Large intestine (tissue), 12 donors: ENCODE measurements at places on chromosomes 7 and 10.
A peak's percentile ranks its signal among the peaks of the same experiment; 100 is the strongest.

GRCh38 chr10:101397140-101397539 is 43.2 kb downstream of the BTRC start:
- H3K27me3 ChIP-seq, result no peaks in the 10 kb centered on the region
- no peaks in the 10 kb centered on the region for H3K36me3 ChIP-seq
- no peak overlapping the region for H3K27ac ChIP-seq

- no peaks in the 10 kb centered on the region for H3K27me3 ChIP-seq
- no peaks in the 10 kb centered on the region for H3K36me3 ChIP-seq
- no peak overlapping the region for H3K27ac ChIP-seq
Measured at GRCh38 chr10:77163670-77164348, 473.8 kb downstream of the KCNMA1 start.

DNA sequence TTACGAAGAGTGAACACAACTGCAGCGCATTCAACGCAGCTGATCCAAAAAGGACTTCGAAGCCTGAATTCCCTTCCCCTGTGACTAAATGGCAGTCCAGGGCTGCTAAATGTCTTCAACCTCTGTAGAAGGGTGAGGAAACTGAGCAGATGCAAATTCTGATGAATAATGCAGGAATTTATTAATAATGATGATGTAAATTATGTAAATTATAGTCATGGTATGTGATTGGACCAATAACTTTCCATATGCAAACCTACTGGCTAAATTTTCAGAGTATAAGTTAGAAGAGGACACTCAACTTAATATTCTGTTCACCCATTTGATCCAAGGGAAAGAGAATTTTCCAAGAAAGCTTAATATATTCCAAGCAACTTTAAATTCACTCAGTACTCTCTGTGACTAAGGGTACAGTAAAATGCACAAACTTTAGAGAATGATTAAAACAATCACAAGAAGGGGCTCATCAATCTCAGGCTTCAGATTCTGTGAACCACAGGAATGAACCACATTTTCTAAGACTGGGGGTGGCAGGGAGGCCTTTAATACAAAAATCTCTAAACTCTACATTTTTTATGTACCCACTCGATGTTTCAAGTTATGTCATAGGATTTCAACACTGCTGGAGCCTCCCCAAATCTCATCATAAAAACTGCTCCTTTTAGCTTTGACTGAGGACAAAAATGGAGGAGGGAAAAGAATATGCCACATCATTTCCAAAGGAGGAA is 3.5 kb downstream of the FGFR2 start:
- H3K4me1 ChIP-seq, result peaks cover 12% of the 10 kb centered on the region
- peaks cover 15% of the 10 kb centered on the region for H3K27me3 ChIP-seq
- peaks cover 17% of the 10 kb centered on the region for H3K36me3 ChIP-seq
- no peak overlapping the region for H3K4me3 ChIP-seq
- H3K27ac ChIP-seq, result no peak overlapping the region

DNA sequence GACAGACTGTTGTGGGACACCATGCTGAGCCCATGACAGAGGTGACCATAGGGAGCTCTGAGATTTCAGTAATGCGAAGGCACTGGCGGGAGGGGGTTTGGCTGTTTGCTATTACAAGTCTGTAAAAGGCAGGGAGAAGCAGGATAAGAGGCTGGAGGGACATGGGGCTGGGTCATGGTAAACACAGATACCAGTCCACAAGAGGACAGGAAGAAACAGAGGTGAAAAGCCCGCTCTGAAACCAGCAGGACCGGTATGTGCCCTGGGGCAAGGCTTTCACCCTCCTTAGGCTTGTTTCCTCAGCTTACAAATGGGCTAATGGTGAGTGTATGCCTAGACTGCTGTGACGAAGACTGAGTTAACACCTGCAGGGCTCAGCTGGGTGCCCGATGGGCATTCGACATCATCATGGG is 34.1 kb downstream of the ANXA11 start:
- H3K27ac ChIP-seq, result no peak overlapping the region
- DNase-seq, result no peak
- no peaks in the 10 kb centered on the region for H3K27me3 ChIP-seq
- H3K4me3 ChIP-seq, result no peak overlapping the region
- peaks cover 78% of the 10 kb centered on the region for H3K36me3 ChIP-seq

DNA sequence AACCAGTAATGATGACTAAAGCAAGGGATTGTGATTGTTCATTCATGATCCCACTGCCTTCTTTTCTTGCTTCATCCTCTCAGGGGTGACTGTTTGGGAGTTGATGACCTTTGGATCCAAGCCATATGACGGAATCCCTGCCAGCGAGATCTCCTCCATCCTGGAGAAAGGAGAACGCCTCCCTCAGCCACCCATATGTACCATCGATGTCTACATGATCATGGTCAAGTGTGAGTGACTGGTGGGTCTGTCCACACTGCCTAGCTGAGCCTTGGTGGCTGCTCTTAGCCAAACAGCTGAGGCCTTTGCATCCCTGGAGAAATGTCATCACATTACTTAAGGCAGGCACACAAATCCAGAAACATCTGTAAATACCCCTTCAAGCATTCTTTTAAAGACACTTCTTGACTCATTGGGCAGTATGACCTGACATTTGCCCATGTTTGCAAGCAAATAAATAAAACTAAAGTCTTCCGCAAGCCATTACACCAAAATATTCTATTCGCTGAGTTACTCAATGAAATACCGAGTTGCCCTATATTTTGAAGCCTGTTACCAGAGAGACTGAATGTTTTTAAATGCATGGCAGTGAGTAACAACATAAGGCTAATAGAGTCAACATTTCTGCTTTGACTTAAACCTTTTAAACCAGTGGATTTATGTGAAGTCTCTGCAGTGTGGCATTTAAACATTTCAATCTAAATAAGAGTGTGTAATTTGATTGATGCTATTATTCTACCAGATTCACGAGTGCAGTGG is 166.3 kb upstream of the LANCL2 start:
- H3K4me1 ChIP-seq, result no peaks in the 10 kb centered on the region
- H3K27ac ChIP-seq, result no peak overlapping the region
- DNase-seq, result no peak
- no peak overlapping the region for H3K4me3 ChIP-seq
- no peaks in the 10 kb centered on the region for H3K27me3 ChIP-seq

DNA sequence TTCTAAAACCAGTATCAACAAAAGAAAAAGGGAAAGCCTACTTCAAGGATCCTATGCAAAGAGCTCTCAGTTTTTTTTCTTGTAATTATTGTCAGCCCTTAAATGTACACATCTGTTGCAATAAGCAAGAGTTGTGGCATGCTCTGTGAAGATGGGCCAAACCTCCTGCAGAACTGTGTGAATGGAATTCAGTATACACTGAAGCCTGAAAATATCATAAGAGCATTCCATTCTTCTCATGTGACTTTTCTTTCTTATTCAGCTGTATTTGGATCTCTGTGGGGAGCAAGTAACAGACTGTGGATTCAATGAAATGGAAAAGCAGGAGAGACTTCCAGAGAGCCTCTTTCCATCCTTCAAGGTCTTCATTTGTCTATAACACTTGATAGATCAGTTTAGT is 130.7 kb downstream of the SAMD9 start:
- no peaks in the 10 kb centered on the region for H3K36me3 ChIP-seq
- H3K27ac ChIP-seq, result no peak overlapping the region
- no peaks in the 10 kb centered on the region for H3K4me1 ChIP-seq
- DNase-seq, result no peak

DNA sequence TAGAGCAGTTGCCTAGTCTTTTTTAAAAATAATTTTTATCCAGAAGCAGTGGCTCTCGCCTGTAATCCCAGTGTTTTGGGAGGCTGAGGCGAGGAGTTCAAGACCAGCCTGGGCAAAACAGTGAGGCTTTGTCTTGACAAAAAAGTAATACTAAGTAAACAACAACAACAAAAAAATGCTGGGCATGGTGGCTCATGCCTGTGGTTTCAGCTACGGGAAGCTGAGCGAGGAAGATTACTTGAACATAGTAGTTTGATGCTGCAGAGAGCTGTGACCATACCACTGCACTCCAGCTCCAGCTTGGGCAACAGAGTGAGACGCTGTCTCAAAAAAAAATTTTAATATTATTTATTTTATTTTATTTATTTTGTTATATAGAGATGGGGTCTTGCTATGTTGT is 31.3 kb upstream of the TPST1 start:
- no peak for DNase-seq
- H3K4me1 ChIP-seq, result no peaks in the 10 kb centered on the region
- no peak overlapping the region for H3K27ac ChIP-seq
- H3K4me3 ChIP-seq, result no peak overlapping the region
- H3K36me3 ChIP-seq, result no peaks in the 10 kb centered on the region

- H3K36me3 ChIP-seq, result no peaks in the 10 kb centered on the region
- H3K4me3 ChIP-seq, result no peak overlapping the region
- no peaks in the 10 kb centered on the region for H3K4me1 ChIP-seq
- H3K27me3 ChIP-seq, result no peaks in the 10 kb centered on the region
- no peak for DNase-seq
Measured at GRCh38 chr7:91033574-91033973, 230.7 kb upstream of the FZD1 start.

DNA sequence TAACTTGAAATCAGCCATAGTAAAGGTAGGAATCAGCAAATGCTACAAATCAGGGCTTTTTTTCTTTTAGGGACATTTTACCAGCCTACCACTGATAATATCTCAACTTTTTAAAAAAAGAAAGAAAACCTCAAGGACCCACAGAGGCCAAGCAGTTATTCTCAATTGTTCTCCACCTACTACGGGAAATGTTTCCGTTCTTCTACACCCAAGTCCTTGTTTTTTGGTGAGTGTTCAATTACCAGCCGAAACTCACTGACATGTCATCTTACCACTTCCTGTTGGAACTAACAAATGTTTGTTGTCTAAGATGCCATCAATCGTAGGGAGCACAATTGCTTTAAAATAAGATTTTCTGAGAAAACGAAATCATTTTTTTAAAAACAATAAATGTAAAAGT is 50.2 kb upstream of the CDK1 start:
- no peak for DNase-seq
- H3K27ac ChIP-seq, result no peak overlapping the region
- no peaks in the 10 kb centered on the region for H3K27me3 ChIP-seq
- peaks cover 2% of the 10 kb centered on the region for H3K4me1 ChIP-seq

DNA sequence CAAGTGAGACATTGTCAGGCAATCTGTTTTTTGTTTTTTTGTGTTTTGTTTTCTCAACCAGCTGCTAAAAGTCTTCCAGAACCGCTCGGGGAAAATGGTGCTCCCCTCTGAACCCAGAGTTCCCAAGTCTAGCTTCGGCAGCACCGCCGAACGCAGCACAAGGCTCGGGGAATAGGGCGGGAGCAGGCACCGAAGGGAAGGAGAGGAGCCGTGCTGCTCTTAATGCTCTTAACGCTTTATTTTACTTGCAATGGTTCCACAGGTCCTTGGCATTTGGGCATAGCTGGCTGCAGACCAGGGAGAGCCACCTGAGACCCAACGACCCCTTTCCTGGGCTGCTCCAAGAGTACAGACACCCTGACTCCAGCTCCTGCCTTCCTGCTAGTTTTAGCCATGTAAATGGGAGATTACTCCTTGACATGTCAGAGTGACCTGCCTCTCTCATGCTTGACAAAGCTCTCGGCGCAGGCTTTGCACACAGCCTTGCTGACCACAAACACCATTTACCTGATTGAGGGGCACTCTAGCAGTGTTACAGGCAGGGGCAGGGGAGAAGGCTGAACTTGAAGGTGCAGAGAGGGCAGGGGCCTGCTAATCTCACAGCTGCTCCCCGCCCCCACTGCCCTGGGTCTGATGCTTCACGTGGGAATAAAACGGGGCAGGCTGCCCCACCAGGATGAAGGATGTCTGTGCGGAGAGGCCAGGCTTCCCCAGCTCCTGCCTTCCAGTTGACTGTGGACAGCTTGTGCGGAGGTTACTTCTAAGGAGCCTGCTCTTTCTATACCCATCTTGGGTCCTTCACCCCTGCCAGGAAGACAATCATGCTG is 58.6 kb upstream of the EFCAB10 start:
- no peak overlapping the region for H3K27ac ChIP-seq
- H3K36me3 ChIP-seq, result peaks cover 56% of the 10 kb centered on the region
- DNase-seq, result no peak
- H3K27me3 ChIP-seq, result no peaks in the 10 kb centered on the region
- peaks cover 3% of the 10 kb centered on the region for H3K4me1 ChIP-seq
- no peak overlapping the region for H3K4me3 ChIP-seq

DNA sequence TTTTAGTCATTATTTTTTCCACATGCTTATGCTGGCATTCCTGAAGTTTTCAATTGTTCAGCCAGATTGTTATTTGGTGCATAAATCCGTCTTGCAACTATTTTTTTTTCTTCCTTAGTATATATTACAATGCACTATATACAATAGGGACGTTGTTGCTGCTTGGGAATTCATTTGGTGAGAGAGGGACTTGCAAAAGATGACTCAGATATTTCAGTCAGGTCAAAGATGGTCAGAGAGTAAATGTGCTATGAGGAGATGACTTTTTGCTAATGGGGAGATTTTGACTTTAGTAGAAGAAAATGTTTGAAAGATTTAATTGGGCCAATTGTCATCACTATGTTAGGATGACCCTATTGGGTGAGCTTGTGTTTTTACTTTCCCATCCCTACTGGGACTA is 348.4 kb upstream of the MTPN start:
- H3K36me3 ChIP-seq, result no peaks in the 10 kb centered on the region
- no peak overlapping the region for H3K4me3 ChIP-seq
- no peak overlapping the region for H3K27ac ChIP-seq
- no peak for DNase-seq

DNA sequence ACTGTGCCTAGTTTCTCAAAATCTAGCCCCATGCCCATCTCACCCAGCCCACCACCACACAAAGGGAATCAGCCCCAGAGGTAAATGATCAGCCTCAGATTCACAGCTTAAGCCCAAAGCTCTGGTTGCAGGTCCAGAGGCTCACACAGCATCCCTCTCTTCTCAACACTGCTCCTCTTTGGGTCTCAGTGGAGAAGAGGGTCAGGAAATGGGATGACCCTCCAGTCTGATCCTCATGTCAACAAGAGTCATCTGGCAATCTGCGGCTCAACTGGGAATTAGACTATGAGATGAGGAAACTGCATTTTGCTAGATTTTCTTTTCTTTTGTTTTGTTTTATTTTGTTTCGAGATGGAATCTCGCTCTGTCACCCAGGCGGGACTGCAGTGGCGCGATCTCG is 126.2 kb upstream of the PDLIM1 start:
- H3K27me3 ChIP-seq, result no peaks in the 10 kb centered on the region
- peaks cover 33% of the 10 kb centered on the region for H3K36me3 ChIP-seq
- H3K4me3 ChIP-seq, result no peak overlapping the region
- no peak overlapping the region for H3K27ac ChIP-seq
- DNase-seq, result no peak
- no peaks in the 10 kb centered on the region for H3K4me1 ChIP-seq

GRCh38 chr10:92972066-92972870 is 88.3 kb upstream of the CYP26C1 start:
- DNase-seq, result peak; percentile 67
- peaks cover 7% of the 10 kb centered on the region for H3K4me1 ChIP-seq
- H3K27me3 ChIP-seq, result no peaks in the 10 kb centered on the region
- peak overlapping the region; percentile 13 for H3K27ac ChIP-seq
- H3K36me3 ChIP-seq, result peaks cover 2% of the 10 kb centered on the region

- H3K27ac ChIP-seq, result peak overlapping the region; percentile 13
- H3K27me3 ChIP-seq, result peaks cover 2% of the 10 kb centered on the region
- no peaks in the 10 kb centered on the region for H3K36me3 ChIP-seq
- H3K4me3 ChIP-seq, result peak overlapping the region; percentile 61
- peaks cover 4% of the 10 kb centered on the region for H3K4me1 ChIP-seq
- DNase-seq, result no peak
Measured at GRCh38 chr10:6089334-6090219, 743 bp downstream of the RBM17 start.

GRCh38 chr7:73971322-73971703 is 56.7 kb upstream of the ELN start:
- no peak for DNase-seq
- no peaks in the 10 kb centered on the region for H3K27me3 ChIP-seq
- H3K4me1 ChIP-seq, result no peaks in the 10 kb centered on the region
- H3K36me3 ChIP-seq, result no peaks in the 10 kb centered on the region
- no peak overlapping the region for H3K27ac ChIP-seq
- no peak overlapping the region for H3K4me3 ChIP-seq

GRCh38 chr7:46424934-46425333 is 503.9 kb upstream of the IGFBP3 start:
- H3K4me3 ChIP-seq, result no peak overlapping the region
- no peak for DNase-seq
- H3K27ac ChIP-seq, result no peak overlapping the region
- H3K27me3 ChIP-seq, result no peaks in the 10 kb centered on the region
- H3K4me1 ChIP-seq, result no peaks in the 10 kb centered on the region
